ENCODE measurements at places on chromosomes 5 and 9. TPM values are rescaled to one million over a fixed set of nuclear protein-coding genes. Genes with fewer than 3 reads are reported as not detected.
A peak's percentile ranks its signal among the peaks of the same experiment; 100 is the strongest.

GRCh38 chr5:31809050-31809870, 170.3 kb downstream of the PDZD2 start:
- DNase-seq = peak; percentile 59

DNA sequence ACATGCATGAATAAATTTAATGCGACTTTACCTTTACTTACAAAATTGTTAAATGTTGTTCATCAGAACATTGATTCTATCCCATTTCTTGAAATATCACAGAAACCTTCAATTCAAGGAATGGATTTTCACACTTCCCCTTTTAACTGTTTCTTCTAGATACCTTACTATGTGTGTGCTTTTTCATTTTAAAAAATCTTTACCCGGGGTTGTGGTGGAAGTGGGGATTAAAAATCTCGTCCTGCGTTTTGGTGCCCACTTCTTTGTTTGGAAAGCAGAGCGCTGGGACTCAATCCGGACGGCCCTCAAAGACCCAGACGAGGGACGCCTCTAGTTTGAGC, 5.8 kb upstream of the MEF2C start:
- no peak for DNase-seq

- DNase-seq = no peak
Observed at GRCh38 chr5:173012882-173013281, 29.3 kb downstream of the ATP6V0E1 start.

Gene ZMAT2
- 53.0 TPM for total RNA-seq

Gene ELOVL7
- 0.96 TPM for total RNA-seq
